Fibroblast of upper back skin (primary cell): ENCODE measurements at places on chromosomes 11 and 22.
A peak's percentile ranks its signal among the peaks of the same experiment; 100 is the strongest.

GRCh38 chr11:36274414-36274813, 14.8 kb downstream of the COMMD9 start:
- no peak for DNase-seq

DNA sequence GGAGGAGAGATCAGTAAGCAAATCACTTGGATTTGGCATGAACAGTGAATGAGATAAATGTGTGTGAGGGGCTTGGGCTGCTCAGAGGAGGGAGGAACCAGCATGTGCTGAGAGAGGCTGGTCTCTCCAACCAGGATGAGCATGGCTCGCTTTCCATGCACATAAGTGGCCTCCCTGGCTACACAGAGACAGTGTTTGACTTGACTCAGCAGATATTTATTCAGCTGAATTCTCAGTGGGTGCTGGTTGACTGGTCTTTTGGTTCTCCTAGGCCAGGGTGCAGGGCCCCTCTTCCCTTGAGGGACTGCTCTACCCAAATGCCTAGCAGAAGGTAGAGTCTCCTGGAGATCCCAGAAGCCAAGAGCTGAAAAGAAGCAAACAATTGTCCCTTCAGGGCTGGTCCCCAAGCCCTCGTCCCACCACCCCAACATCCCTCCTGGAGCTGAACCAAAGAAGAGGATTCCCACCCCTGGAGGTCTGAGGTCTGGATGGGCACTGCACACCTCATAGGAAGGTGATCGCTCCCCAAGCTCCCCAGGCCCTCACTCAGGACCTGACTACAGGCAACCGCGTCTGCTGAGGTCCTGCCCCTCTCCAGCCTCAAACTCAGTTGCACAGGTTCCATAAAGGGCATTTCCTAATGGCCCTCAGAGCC, 3.3 kb upstream of the TRIM29 start:
- no peak for DNase-seq

DNA sequence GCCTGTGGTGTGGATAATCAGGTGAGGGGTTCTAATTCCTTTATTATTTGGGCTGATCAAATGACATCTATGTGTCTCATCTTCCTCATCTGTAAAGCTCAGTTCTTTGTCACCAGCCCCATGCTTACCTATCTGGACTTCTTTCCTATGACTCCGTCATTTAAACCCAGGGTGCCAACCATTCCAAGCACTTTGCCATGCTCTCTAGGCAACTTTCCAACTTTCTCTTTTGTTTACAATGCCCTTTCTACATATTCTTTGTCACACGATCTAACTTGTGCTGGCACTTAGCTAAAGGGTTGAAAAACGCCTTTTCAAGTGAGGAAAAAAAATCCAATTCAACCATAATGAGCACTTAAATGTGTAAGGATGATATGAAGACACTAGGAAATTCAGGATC, 27.9 kb downstream of the EXPH5 start:
- no peak for DNase-seq

DNA sequence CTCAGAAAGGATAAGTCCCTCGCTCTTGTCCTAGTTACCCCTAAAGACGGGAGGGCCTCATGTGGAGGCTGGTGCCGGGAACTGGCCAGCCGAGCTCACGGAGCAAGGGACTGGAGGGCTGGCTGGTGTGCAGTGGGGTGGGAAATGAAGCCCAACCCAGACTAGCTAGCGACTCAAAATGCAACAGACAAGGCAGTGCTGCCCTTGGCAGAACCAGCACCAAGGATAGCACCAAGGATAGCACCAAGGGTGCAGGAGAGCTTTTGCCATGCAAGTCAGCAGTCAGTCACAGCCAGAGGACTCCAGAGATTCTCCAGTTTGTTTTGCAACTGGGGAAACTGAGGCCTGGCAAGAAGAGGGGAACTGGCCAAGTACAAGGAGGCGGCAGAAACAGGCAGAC, 6.5 kb upstream of the BATF2 start:
- peak; percentile 33 for DNase-seq

DNA sequence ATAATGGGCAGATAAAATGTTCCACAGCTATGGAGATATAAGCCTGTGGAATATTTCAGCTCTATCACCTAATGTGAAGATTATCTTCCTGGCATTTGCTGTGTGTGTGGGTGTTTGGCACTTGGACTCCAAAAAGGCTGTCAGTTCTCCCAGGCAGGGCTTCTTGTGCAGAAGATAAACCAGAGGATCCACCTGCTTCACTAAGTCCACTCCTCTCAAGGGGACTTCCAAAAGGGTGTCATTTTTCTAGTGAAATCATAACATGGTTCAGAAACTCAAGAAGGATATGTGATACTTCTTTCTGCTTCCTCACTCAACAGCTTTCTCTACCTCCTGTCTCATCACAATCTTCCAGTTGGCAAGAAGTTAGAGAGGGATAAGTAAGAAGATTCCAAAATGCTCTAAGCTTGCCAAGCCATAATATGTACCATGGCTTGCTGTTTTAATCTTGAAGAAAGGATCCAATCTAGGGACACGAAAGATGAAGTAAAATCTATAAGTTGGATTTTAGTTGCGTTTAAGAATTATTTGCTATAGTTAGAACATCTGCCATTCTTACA, 206.2 kb upstream of the MTMR2 start:
- DNase-seq: no peak
